Stimulated activated CD4-positive, alpha-beta T cell treated with anti-CD3 and anti-CD28 coated beads, Interleukin-15, amount 100 ng/mL, for 1 hour (primary cell): ENCODE measurements at places on chromosomes 1 and 21.

DNA sequence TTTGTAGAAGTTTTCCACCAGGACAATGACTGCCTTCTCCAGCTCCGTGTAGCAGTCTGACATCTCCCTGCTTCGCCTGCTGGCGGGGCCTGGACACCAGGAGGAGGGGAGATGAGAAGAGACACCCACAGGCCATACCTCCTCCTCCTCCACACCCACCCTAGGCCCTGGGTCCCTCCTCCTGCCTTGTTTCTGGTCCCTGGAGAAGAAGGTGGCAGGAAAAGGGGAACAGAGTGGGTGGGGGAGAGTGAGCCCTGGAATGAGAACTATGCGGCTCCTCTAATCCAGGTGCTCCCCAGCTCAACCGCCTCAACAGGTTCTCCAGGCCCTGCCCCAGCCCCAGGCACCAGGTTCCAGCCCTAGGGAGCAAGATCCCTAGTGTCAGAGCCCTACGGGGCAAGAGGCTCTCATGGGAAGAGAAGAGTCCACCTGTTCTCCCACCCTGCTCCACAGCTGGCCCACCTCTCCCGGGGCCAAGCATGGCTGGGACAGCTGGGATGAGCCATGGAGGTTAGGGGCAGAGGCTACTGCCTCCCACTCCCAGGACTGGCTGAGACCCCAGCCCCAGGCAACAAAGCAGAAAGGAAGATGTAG, 4.8 kb downstream of the S100A16 start:
- no peak for DNase-seq

DNA sequence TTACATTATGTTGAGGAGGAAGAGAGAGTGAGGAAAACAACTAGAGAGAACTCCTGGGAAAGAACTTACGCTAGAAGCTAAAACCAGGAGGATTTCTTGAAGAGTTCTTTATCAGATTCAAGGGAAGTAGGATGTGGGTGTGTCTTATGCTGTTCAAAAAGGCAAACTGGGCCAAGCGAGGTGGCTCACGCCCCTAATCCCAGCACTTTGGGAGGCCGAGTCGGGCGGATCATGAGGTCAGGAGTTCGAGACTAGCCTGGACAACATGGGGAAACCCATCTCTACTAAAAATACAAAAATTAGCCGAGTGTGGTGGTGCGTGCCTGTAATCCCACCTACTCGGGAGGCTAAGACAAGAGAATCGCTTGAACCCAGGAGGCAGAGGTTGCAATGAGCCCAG, 23.1 kb downstream of the SMG7 start:
- no peak for DNase-seq

DNA sequence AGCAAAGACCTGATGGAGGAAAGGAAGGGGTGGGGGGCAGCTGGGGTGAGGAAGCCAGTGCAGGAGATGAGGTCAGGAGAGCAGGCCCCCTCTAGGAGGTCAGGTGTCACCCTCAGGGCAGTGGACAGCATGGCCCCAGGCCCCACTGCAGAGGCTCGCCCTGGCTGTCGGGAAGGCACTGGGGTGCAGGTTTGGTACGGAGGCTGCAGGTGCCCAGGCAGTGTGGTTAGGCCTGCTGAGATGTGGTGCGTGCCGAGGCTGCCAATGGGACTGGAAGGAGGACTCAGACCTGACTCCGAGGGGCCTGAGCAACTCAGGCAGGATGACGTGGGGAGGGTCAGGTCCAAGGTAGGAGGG, 82.3 kb downstream of the PCBP3 start:
- DNase-seq: no peak

DNA sequence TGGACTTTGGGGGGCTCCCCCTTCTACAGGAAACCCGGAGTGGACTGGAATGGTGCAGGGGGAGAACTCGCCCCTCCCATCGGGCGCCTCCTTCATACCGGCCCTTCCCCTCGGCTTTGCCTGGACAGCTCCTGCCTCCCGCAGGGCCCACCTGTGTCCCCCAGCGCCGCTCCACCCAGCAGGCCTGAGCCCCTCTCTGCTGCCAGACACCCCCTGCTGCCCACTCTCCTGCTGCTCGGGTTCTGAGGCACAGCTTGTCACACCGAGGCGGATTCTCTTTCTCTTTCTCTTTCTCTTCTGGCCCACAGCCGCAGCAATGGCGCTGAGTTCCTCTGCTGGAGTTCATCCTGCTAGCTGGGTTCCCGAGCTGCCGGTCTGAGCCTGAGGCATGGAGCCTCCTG, at the start of gene TNFRSF14:
TNFRSF14 (plus strand) TSS at position 95 of the 401 bp plus-strand sequence; CDS start at position 389, 294 bp downstream.
- DNase-seq: peak; percentile 29

DNA sequence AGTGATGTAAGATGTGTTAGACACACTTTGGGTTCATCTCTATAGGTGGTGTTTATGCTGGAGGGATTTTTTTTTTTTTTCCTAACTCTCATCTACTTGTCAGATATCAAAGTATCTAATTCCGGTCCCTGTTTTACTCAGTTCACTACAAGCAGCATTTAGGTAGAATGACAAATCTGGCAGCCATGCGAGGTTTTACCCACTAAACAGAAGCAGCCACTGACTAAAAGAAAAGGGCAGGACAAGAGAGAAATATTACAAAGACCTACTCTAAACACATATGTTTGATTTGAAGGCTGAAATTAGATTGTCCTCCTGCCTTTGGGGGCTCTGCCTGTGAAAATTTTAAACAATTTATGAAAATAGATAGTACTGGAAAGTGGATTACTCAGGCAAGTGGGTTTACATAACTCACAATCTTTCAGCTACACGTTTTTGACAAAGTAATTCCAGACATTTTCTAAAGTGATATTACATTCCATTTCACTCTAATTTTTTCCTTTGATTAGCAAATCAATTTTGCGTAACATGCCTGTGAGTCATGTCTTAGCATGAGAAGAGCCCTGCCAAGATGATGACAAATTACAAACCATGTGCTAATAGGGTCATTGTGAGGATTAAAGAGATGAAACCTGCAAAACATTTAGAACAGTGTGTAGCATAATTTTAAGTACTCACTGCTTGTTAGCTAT, 172.6 kb downstream of the PLA2G4A start:
- no peak for DNase-seq

DNA sequence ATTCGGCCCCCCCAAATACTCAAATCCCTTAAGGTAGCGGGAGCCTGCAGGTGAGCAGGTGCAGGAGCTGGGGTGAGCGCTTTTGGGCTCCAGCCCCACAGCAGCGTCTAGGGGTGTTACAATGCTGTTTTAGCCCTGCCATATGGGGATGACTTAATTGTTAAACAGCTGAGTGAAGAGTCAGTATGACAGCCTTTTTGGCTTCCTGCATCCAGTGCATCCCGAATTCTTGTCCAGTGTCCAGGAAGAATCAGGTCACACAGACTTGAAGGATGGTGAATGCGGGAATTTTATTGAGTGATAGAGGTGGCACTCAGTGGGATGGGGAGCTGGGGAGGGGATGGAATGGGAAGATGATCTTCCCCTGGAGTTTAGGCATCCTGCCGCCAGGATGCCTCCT, 30.4 kb upstream of the HHAT start:
- no peak for DNase-seq

GRCh38 chr1:188022661-188023060, 1193.9 kb downstream of the PLA2G4A start:
- no peak for DNase-seq

DNA sequence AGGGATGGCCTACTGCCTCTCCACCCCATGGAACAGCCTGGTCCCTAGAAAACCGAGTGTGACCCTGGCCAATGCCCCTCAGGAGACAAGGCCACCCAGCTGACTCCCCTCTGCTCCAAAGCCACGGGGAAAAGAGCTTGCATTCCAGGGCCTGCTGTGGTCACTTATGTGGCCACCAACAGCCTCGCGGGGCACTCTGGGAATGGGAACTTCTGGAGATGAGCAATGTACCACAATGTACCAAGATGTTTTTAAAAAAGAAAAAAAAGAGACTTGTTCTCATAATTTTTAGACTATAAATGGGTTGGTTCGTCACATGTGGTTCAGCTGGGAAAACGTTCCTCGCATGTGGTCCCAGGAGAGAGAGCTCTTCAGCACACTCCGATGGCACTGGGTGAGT, 62.8 kb downstream of the SLC66A1 start:
- DNase-seq: no peak

GRCh38 chr1:174018565-174018964, 3.6 kb downstream of the RC3H1 start:
- DNase-seq: no peak

- DNase-seq: no peak
Measured at GRCh38 chr21:29312981-29313380, 14.3 kb downstream of the BACH1 start.

- no peak for DNase-seq
Measured at GRCh38 chr1:169348383-169349036, 19.1 kb downstream of the NME7 start.

DNA sequence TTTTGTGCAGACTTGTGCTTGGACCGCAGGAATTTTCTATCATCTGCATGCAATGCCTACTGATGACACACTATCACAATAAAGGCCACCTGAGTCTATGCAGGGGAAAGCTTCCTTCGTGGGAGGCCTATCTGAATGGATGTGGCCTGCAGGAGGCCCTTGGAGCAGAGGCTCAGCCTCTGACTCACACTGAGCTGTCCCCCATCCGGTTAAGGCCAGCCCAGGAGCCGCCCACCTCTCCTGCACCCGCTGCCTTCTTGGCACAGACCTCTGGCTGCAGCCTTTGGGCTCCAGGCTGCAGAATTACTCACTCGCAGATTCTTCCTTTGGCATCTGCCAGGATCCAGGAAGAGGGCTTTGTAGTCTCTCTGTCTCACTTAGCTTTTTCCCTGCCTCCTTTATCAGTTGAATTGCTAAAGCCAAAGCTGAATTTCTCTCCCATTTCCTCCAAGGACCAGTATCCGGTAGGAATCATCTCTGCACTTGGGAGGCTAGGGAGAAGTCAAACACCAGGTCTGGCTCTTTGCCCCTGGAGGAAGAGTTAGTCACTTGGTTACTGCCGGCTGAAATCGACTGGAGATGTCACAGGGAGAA, 65.1 kb upstream of the JUN start:
- no peak for DNase-seq

DNA sequence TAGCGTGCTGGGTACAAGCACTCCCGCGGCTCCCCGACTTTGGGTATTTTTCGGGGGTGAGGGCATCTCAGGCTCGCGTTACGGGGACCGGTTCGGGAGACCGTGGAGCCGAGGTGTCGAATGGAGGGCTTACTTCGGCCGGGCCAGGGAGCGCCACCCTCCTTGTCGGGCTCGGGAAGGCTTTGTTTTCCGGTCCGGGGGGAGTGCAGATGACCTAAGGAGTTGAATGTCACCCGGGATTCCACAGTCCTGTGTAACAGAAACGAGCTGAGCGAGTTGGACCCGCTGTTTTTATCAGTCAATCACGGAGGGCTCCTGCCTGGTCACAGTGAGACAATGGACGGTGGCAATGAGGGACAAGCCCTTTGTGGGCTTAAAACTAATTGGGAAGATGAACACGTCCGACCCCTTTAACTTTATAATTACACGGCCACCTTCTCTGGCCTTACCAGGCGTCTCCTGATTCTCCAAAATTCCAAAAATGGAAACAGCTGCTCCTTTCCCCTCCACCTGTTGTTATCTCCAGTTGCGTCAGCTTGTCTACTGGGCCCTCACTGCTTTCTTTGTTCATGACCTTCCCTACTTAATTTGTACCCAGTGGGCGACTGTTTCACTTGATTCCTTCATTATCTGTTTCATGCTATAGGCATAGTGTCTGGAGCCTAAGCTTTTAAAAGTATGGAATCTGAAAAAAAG, 929 bp upstream of the TRIM45 start:
- DNase-seq: no peak

DNA sequence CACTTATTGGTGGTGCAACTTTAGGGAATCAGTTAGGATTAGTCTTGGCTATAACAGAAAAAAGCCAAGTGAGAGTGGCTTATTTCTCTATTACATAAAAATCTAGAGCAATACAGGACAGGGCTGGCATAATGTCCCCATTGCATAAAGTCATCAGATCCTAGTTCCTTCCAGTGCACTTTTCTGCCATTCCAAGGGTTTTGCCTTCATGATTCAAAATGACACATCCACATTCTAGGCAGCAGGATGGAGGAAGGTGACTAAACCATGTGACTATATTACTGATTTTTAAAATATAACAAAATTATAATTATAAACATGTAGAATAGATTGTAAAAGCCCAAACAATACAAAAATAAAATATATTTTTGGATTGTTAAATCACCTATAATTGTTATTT, 18.8 kb downstream of the JUN start:
- no peak for DNase-seq

DNA sequence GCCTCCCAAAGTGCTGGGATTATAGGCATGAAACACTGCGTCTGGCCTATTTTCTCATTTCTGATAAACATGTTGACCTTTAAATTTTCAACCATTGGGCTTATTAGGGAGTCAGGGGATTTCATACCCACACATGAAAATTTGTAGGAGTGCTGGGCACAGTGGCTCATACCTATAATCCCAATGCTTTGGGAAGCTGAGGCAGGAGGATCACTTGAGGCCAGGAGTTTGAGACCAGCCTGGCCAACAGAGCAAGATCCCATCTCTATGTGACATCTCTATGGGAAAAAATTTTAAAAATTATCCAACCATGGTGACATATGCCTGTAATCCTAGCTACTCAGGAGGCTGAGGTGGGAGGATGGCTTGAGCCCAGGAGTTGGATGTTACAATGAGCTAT, 10.5 kb upstream of the H3-3A start:
- DNase-seq: no peak

- no peak for DNase-seq
Measured at GRCh38 chr1:193311226-193311948, 125.0 kb upstream of the B3GALT2 start.

GRCh38 chr1:70966018-70966638, 81.5 kb downstream of the PTGER3 start:
- no peak for DNase-seq

DNA sequence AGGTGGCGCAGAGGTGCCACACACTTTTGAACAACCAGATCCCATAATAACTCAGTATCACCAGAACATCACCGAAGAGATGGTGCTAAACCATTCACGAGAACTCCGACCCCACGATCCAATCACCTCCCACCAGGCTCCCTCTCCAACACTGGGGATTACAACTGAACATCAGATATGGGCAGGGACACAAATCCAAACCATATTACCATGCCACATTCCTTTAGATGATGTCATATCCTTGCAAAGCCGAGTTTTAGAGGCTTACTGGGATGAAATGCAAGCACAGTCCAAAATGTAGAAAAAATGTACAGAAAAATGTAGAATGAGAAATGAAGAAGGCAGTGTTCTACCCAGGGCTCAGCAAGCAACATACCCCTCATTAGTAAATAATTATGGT, 64.7 kb downstream of the SGIP1 start:
- no peak for DNase-seq

- no peak for DNase-seq
Measured at GRCh38 chr1:207259391-207259790, 62.1 kb upstream of the CD55 start.

- no peak for DNase-seq
Measured at GRCh38 chr1:54221113-54221834, 21.3 kb downstream of the MRPL37 start.

GRCh38 chr1:44571712-44572571, 102.3 kb downstream of the TMEM53 start:
- no peak for DNase-seq

- DNase-seq: no peak
Measured at GRCh38 chr1:190759807-190760206, 282.1 kb upstream of the BRINP3 start.

GRCh38 chr1:216929870-216930582, 206.8 kb upstream of the ESRRG start:
- no peak for DNase-seq
